ENCODE measurements at places on chromosomes 1 and 21.

- DNase-seq: peak; percentile 83
Observed at GRCh38 chr1:205350691-205351141, 6.0 kb downstream of the KLHDC8A start.

DNA sequence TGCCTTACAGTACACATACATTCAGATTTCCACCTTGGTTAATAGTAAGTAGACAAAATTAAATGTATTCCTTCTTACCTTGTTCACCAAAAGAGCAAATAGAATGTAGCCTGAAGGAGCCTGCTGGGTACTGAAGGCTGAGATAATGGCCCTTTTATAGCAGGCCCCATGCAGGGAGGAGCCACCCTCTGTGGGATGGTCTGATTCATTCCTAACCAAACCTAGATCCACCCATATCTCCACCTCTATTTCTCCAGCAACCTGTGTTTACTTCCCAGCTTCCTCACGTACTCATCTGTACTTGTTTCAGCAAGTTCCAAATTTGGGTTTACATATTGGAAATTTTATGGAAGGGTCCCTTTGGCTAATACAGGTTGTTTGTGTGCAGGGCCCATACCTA lies at the start of gene FLG:
Gene FLG (minus strand): TSS at position 129 of the 400 bp plus-strand sequence. CDS start 9,783 bp downstream, outside the sequence.
- no peak for DNase-seq

DNA sequence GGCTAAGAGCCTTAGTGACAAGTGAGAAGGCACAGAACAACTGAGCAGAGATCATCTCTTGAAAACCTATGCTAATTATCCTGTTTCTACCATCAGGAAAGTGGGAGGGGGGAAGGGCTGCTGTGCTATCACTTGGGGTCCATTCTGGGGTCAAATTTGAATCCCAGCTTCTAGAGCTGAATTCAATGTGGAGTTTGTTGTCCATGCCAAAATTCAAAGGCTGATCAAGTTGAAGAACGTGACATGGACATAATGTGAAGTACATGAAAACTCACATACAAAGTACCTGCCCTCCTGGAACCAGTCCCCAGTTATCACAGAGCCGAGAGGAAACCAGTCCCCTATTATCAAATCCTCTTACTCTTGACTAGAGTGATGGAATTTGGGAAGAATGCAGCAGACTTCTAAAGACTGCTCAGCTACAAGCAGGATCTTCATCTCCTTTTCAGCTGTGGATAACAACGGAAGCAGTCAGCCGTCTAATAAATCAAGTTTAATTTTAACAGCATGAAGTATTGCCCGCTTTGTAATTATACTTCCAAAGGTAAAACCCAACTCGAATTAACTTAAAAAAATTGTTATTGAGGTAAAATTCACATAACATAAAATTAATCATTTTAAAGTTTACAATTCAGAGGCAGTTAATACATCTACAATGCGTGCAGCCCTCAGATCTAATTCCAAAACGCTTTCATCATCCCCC lies 78.3 kb downstream of the SLC45A1 start:
- DNase-seq: no peak

- DNase-seq: peak; percentile 89
Observed at GRCh38 chr1:155871390-155871789, 12.0 kb downstream of the SYT11 start.

DNA sequence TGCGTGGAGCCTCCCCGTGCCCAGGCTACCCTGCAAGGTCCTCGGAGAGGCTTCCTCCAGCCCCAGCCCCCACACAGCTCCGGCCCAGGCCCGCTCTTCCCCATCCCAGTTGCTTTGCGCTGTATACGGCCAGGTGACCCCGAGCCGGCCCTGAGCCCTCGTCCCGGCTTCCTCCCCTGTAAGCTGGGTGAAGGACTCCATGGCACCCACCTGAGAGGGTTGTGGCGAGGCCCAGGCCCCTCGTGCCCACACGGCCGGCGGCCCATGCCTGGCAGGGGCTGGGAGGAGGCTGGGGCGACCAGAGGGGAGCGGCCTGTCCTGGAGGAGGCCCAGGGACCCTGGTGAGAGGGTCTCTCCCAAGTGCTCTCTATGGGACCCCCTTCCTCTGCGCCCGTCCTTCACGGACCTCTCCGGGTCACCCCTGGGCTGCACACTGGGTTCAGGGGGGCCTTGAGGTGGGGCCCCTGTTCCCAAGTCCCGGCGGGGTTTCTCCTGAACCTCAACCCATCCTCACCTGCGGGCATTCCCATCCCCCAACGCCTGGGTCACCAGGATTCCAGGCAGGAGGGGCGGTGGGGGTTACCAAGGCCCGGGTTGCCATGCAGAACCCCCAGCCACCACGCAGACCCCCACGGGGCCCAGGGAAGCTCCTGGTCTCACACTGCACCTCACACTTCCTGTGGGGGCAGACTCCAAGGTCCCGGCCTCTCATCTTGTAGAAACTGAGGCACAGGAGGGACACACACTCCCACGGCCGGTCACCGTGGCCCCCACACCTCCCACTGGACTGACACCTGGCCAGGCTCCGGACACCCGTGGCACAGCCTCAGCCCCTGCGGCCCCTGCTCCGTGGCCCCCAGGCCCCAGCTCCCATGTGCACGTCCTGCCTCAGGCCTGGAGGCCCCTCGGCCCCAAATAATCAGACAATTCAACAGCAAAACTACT lies 25.2 kb downstream of the COL6A1 start:
- DNase-seq: no peak

DNA sequence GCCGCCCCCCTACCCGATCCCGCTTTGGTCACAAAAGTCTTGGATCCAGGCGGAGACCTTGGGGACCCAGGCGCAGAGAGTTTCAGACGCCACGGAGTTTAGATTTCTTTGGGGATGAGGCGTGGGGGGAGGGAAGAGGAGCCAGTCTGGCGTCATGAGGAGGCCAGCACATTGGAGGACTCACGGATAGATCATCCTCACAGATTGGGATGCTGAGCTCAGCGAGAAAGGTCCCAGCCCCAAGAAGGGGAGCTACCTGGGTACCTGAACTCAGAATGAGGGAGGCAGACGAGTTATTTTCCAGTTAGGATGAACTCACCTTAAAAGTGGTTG lies 393 bp downstream of the ELAPOR1 start:
- DNase-seq: peak; percentile 52

DNA sequence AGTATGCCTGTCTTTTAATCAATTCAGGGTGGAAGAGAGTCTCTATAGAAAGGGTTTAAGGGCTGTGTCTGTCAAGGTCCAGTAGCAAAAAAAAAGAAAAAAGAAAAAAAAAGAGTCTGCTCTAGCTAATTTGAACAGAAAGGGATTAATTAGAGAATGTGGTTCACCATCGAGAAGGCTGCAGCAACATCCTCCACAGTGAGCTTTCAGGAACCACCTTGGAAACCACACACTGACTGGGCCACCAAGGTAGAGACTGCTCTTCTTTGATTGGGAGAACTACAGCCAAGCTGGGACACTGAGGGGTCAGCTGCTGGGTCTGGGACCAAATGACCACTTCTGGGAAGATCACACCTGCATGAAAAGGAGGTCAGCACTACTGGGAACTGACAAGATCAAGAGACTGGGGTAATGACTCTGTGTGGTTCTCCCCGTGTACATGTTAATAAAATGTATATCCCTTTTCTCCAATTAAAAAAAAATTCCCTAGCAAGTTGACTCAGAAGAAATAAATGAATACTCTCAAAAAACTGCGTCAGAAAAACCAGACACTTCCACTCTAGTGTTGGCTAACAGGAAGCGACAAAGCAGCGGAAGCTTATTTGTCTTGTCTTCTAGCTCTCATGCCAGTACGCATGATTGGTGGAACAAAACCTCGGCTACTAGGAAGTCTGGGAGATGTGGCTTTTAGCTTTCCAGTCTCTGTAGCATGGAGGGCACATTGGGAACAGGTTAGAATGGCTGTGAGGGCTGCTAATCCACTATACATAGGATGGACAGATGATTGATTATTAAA lies 60.0 kb upstream of the IVNS1ABP start:
- DNase-seq: no peak

DNA sequence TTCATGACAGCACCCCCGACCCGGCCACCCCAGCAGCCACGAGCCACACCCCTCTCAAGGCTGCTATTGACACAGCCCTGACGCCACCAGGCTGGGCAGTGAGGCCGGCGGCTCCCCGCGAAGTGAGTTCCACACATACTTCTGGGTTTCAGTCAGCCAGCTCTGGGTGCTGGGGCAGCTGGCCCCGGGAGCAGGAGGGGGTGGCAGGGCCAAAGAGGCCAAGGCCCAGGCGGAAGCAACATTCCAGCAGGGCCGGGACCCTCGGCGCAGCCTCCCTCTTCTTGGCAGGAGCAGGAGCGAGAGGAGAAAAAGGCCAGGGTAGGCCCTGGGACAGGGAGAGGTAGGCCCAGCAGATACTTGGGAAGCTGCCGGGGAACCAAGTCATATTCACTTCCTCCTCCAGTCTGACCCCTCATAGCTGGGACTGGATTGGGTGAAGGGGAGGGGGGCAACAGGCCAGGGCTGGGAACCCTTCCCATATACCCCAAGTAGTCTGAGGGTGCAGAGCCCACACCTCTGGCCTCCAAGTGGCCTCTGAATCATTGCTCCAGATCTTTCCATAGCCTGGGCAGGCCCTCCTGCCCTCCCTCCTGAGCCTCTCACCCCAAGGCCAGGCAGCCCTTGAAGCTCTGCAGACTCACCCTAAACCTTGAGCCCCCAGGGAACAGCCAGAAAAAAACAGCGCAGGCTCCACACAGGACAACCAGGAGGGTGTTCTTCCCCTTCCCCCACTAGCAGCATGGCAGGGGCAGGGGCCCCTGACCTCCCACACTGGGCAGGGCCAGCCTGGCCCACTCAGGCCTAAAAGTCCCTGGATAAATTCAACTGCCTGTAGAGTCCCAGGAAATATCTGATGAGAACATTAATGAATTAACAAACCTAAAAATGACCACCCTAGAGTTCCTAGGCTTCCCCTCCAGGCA lies 5.7 kb downstream of the HSPG2 start:
- DNase-seq: no peak

DNA sequence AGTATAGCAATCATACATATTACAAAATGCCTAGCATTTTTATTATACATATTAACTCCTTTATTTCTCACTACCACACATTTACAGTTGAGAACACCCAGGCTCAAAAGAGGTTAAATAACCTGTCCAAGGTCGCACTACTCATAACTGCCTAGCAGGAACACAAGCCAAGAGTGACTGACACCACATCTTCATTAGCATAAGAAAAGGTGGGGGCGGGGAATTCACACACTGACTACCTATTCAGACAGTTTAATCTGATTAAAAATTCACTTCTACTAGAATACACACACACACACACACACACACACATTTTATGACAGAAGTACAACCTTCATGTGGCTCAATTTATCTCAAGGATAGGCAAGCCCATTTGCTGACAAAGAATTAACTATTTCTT lies 77.8 kb upstream of the CACHD1 start:
- DNase-seq: no peak

DNA sequence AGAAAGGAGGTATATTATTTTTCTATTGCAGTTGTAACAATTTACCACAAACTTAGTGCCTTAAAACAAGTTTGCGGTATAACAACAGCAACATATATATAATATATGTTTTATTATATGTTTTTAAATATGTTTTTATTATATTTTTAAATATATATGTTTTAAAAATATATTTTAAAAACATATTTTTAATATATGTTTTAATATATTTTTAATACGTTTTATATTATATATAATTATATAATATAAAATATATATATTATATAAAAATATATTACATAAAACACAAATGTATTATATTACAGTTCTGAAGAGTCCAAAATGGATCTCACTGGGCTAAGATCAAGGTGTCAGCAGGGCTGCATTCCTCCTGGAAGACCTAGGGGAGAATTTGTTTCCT lies 27.5 kb upstream of the FNBP1L start:
- no peak for DNase-seq

DNA sequence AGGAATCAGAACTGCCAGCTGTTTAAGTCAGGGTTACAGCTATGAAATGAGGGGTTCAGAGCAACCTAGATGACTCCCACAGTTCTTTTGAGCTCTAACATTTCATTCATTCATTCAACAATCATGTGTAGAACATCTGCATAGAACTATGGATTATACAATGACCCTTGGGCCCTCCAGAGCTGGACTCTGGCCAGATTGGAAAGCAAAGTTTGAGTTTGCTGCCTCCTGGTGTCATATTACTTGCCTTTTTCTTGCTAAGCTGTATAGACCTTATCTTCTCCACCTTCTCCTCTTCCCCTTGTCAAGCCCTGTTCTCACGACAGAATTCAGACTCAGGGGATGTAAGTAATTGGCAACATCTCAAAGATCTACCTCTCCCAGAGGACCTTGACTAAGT lies 4.0 kb downstream of the CASQ2 start:
- no peak for DNase-seq

Measured in brain (organoid and tissue), 16 donors.